ENCODE measurements at places on chromosomes 5 and 9.

DNA sequence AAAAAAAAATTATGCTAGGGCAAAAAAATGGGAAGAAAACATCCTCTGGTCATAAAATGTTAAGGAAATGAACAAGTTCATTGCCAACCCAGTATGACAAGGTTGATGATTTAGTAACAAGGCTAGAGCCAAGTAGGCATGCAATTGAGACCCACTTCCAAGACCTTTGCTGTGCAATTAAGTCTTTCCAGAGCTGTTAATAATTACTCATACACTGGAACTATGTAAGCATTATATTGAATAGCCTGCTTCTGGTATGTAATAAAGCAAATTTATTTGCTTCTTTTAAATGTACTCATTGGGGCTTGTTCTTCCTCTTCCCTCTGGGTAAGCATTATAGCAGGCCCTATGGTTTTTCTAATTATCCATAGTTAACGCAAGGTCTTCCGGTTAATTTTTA is 32.5 kb upstream of the SNAPC3 start:
- DNase-seq = no peak

DNA sequence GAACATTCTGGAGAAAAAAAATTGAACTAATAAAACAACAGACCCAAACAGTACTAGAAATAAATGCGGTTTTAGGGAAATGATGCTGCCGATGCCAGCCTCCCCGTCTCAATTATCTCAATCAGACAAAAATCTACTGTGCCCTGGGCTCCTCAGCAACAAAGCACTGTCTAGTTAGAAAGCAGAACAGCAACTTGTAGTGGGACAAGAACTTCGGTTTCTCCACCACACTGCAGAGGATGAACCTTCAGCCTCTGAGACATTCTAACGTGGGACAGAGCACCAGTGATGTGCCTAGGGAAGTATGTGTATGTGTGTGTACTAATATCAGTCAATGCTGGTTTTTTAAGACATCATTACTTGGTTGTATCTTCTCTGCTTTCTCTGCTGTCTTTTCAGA is 11.1 kb upstream of the CAST start:
- DNase-seq = no peak

GRCh38 chr9:111106202-111106601 is 67.9 kb upstream of the LPAR1 start:
- no peak for DNase-seq

- DNase-seq = no peak
Measured at GRCh38 chr5:82352146-82352791, 74.1 kb upstream of the RPS23 start.

DNA sequence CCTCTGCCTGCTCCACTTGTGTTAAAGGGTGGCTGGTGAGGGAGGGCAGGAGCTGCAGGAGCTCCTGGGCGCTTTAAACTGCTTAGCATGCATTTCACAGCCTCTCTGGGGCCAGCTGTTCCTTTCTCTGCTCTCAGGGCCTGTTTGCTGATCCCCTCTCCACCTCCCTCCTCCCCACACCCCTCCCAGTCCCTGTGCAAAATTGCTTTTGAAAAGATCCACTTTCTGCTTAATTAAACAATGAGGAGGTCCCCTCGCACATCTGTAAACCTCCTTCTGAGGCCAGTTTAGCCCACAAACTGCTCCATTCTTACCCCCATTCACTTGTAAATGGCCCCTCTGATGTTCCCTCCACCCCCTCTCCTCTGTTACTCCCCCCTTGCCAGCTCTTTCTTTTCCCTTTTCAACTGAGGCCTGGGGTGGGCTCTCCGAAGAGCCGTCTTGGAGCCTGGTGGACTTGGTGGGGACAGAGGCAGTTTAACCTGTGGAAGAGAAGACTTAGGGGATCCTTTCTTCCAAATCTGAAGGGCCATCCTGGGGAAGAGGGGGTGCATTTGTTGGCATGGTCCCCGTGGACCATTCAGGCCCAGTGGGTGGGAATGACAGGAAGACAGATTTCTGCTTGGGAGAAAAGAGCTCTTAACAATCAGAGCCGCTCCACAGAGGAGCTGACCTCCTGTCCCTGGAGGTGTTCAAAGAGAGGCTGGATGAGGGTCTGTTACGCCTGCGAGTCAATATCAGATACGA is 12.0 kb downstream of the URM1 start:
- no peak for DNase-seq

GRCh38 chr9:127077644-127077946 is 44.8 kb downstream of the ANGPTL2 start:
- DNase-seq = no peak

GRCh38 chr9:114092336-114092735 is 6.8 kb downstream of the KIF12 start:
- DNase-seq = no peak

GRCh38 chr9:132588501-132589147 is 6.2 kb downstream of the BARHL1 start:
- DNase-seq = no peak

GRCh38 chr9:76759732-76760131 is 4.5 kb upstream of the PCA3 start:
- peak; percentile 73 for DNase-seq

DNA sequence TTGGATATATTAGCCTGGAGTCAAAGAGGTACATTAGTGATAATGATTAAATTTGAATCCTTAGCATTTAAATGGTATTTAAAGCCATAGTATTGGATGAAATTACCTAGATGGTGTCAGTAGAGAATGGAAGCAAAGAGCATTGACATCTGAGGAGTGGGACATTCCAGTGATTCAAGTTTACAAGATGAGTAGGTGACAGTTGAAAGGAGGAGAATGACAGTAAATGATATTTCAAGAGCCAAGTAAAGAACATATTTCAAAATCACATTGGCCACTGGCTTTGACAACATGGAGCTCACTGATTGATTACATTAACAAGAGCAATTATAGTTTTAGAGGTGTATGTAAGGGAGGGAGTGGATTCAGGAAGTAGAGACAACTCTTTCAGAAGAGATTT is 93.9 kb upstream of the MEF2C start:
- no peak for DNase-seq

DNA sequence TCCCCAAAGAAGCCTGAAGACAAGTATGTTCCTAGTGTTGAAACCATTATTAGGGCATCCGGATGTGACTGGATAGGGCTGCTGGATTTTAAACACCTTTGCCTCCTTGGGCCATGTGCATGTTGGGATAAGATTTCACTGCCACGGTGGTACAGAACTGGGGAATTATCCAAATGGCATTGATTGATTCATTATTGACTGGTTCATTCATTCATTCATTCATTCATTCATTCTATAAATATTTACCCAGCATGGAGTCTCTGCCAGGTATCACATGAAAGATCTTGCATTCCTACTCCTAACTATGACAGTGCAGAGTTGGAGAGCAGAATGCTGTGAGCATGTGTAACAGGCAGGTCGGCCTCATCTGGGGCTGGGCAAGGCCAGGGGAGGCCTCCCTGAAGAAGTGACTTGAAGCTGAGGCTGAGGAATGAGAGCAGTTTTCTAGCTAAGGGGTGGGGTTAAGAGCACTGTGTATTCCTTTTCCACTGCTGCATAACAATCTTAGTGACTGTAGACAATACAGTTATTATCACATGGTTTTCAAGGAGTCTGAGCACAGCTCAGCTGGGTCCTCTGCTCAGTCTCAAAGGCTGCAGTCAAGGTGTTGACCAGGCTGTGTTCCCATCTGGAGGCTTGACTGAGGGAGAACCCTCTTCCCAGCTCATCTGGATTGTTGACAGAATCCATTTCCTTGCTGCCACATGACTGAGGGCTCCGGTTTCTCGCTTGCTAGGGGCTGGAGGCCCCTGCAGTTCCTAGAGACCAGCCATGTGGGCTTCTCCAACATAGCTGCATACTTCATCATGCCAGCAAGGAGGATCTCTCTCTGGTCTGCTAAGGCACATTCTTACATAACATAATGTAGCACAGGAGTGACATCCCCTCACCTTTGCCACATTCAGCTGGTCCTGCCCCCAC is 35.7 kb downstream of the AK8 start:
- no peak for DNase-seq

- no peak for DNase-seq
Measured at GRCh38 chr5:121805911-121806310, 45.8 kb upstream of the FTMT start.

DNA sequence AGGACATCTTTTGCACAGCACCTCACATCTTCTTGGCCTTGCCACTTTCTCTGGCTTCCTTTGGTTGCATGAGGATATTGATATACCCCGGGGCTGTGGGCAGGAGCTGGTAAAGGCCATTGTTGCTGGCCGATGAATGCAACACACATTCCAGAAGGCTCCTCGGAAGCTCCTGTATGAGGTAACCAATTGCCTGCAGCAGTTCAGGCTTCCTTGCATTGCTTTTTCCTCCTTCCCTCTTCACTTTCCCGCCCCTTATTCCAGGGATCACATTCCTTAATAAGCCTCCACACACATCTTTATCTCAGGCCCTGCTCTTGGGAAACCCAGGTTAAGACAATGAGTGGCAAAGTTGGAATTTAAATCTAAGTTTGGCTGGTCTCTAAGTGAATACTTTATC is 505.4 kb upstream of the CLINT1 start:
- no peak for DNase-seq

DNA sequence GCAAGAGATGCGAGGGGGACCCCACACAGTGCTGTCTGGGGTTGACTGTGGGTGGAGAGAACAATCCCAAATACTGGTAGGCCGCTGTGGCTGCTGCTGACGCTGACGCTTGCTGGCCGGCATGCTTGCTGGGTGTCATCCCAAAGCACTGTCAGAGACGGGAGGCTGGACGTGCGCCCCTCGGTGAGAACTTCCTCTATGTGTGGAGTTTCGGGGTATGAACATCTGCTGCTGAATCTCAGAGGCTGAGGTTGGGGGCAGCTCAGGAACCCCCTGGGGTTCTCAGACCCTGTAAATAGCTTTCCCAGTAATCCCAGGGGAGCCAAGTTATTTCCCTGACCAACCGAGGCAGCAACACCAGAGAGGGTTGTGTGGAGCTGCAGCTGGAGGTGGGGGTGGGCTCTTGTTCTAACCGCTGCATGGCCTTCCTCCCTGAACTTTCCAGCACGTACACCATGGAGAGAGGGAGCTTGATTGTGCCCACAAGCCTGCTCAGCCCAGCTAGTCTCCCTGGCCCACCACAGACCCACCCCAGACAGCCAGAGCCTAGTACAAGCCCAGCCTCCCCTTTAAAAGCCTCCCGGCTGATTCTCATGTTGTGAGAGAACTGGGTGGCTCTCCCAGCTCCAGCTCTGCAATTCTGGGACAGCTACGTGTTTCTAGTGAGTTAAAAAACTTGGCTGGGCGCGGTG is 21.8 kb upstream of the SLC12A7 start:
- no peak for DNase-seq

GRCh38 chr5:178213003-178213461 is 8.7 kb downstream of the HNRNPAB start:
- DNase-seq = no peak

GRCh38 chr9:12798066-12798770 is 23.4 kb downstream of the LURAP1L start:
- DNase-seq = no peak

DNA sequence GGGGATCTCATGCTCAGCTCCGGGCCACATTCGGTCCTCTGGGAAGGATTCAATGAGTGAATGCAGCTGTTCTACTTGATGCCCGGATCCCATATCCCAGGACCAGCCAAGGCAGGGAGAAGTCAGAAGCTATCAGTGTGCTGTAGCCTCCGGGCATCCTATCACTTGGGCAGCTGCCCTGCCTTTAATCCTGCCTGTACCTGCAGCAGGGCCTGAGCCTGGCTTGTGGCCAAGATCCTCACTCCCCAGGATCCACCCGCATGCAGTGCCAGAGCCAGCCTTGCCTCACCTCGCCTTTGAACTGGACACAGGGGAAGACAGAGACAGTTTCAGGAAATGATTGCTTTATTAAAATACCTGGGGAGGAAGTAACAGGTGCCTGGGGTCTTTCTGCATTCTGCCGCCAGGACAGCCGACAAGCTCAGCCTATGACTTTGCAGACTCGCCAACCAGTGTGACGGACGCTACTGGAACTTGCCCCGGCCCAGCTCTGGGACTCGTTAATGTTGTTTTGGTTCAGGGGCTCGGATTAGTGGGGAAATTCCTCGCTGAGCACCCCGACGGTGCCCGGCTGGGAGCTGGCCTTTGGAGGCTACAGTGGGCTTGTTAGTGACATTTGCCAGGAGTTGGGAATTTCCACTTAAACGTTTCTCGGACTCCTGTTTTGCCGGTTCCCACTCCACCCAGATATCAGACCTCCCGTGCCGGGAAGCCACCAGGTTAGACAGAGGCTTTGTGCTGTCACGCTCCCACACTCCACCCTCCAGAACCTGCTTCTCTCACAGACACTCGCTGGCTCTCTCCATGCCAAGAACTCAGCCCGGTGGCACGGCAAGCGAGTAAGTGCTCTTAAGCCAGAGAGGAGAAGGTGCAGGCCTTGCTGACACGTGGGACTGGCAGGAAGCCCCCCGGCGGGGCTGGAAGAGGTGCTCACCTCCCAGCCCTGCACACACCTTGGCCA is 721 bp downstream of the PTGES start:
- DNase-seq = peak; percentile 67
